ENCODE measurements at places on chromosomes 13 and 19. TPM values are rescaled to one million over a fixed set of nuclear protein-coding genes. Genes with fewer than 3 reads are reported as not detected.

DNA sequence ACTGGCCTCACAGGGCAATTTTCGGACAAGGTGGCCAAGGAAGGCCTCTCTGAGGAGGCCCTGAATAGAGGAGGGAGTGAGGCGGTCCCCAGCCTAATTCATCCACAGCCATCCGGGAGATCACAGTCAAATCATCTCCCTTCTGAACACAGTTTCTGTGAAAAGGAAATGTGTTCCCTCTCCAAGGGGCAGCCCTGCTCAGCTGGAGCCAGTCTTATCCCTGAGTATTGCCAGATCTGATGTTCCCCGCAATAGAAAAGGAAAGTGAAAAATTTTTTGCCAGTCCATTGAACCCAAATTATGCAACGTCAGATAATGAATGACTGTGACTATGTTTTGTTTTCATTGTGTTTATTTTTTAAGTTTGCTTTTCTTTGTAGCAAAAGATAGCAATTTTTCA, 125.9 kb downstream of the SIPA1L3 start:
- DNase-seq: no peak

DNA sequence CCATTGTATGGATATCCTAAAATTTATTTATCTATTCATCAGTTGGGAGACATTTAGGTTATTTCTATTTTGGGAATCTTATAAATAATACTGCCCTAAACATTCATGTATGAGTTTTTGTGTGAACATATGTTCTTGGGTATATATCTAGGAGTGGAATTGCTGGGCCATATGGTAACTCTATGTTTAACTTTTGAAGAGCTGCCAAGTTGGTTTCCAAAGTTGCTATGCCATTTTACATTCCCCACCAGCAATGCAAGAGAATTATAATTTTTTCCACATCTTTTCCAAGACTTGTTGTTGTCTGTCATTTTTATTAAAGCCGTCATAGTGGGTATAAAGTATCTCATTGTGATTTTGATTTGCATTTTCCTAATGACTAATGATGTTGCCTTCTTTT, 48.2 kb upstream of the CALM3 start:
- no peak for DNase-seq

DNA sequence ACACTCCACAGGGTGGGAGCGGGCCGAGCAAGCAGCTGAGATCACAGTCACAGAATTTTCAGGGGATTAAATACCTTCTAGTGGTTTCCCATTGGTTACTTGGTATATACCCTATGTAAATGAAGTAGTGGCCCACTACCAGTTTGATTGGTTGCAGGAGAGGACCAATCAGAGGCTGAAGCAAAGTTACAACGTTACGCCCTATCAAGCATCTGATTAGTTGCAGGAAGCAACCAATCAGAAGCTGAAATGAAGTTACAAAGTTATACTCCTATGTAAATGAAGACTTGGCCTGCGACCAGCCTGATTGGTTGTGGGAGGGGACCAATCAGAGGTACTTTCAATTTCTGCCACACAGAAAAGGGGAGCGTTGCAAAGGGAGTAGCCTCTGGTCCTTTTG, 474.0 kb downstream of the COG6 start:
- DNase-seq: no peak

GRCh38 chr13:43295825-43296564, 272.6 kb downstream of the DNAJC15 start:
- DNase-seq: no peak

DNA sequence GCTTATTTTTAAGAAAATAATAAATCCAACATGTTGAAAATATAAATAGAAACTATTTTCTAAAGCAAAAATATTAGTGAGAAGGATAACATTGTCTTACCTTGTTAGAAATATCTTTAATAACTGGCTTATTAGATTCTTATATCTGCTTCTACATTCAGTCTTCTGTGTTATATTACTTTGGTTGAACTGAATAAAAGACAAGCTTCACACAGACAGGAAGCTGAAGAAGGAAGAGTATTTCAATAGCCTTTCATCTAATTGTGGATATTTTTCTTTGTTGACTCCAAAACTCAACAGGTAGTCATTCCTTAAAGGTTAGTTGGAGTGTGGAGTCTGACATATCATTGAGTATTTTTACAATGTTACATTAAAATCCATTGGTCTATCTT, 10.9 kb downstream of the SETDB2 start:
- no peak for DNase-seq

DNA sequence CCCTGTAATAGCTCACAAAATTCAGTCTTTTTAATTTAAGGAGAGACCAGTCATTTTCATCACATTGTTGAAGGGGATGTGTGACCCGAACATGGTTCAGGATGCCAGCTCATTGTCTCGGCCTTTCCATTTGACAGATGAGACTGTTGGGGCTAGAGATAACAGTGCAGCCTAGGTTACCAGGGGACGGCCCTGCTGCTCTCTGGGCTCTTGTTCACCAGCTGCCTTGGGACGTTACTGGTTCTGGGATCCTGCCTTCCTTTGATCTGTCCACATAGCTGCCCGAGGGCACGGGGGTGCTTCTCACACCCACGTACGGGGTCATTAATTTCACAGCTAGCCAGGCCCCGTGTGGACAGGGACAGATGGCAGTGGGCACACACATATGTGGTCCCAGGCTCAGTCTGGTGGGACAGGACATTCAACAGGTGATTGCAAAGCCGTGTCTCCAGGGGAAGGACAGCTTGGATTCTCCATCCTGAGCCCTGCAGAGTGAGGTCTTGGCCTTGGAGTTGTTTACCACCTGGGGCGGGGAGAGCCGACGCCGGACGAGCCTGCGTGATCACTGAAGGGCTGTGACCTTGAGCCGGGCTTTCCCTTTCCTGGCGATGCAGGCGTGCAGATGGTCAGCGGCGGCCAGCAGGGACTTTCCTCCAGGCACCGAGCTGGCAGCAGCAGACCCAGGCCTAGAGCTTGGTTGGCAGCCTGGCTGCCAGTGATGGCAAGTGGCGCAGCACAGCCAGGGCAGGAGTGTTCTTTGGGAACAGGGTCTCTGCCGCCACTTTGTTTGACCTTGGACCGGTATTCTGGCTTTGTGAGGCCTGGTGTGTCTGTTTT, 26.7 kb upstream of the NPAS1 start:
- no peak for DNase-seq

DNA sequence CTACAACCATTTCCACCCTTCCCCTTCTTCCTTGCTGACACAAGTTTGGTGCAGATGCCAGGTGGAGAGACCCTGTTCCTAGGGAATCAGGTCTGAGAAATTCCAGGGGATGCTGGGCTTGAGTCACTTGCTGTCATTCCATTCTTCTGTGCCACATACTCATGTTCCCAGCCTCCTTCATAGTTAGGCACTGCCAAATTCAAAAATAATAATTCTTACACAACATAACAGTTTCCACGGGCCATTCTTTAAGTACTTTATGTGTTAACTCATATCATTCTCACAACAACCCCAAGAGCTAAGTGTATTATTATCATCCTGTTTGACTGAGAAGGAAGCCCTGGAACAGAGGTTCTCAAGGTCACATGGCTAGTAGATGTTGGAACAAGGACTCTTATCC, 27.1 kb upstream of the POMP start:
- DNase-seq: no peak

- no peak for DNase-seq
Measured at GRCh38 chr13:59504407-59504806, 659.3 kb downstream of the DIAPH3 start.

DNA sequence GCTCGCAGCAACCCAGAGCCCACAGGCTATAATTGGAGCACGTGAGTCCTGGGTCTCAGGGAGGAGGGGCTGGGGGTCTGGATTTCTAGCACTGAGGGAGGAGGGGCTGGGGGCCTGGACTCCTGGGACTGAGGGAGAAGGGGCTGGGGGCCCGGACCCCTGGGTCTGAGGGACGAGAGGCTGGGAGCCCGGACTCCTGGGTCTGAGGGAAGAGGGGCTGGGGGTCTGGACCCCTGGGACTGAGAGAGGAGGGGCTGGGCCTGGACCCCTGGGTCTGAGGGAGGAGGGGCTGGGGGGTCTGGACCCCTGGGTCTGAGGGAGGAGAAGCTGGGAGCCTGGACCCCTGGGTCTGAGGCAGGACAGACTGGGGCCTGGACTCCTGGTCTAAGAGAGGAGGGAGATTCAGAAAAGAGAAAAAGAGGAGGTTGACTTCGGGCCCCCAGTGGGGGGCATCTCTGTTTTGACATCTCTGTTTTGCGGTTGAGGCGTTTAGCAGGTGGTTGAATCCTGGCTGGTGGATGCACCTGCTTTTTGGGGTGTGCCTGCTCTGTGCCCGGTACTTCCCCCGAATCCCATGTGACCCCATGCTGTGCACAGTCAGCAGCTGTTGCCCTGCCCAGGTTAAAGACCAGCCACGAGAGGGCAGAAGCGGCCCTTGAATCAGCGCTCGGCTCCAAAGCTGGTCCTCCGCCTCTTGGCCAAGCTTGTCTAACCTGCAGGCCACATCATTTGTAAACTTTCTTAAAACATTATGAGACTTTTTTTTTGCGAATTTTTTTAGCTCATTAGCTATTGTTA, 10.5 kb downstream of the PVR start:
- DNase-seq: peak; percentile 73

- no peak for DNase-seq
Measured at GRCh38 chr13:65913173-65913572, 1317.0 kb downstream of the PCDH9 start.

- no peak for DNase-seq
Measured at GRCh38 chr13:40599747-40600146, 66.7 kb downstream of the FOXO1 start.

GRCh38 chr13:19182536-19182935, 912 bp upstream of the TUBA3C start:
- no peak for DNase-seq

GRCh38 chr19:9720541-9720940, 45.6 kb upstream of the ZNF562 start:
- no peak for DNase-seq

DNA sequence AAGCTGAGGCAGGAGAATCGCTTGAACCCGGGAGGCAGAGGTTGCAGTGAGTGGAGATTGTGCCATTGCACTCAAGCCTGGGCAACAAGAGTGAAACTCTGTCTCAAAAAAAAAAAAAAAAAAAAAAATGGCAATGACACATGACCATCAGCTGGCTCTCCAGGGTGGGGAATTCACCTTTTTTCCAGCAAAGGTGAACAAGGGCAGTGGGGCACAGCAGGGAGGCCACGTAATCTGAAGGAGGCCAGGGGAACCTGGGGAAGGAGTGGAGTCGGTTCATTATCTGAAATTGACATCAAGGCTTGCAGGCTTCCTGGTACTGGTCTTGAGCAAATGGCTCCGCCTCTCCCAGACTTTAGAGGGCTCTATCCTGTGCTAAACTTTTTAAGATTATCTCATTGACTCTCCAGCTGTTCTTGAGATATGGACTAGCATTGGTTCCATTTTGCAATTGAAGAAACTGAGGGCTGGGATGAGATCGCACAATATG, 28.1 kb downstream of the KEAP1 start:
- DNase-seq: no peak

DNA sequence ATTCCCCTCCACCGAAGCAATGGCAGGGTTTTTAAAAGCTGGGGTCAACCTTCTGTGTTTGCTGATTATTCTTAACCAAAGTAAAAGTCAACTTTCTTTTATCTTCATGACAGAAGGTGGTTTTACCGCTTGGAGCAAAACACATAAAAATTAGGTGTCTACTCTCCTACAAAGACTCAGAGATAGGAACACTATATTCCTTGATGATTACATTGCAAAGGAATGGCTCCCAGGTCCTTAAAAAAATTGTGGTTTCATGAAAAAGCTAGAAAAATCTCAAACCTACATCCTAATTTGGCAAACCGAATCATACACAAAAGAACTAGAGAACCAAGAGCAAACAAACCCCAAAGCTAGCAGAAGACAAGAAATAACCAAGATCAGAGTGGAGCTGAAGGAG, 760.4 kb upstream of the PCDH20 start:
- DNase-seq: no peak

GRCh38 chr13:38967446-38967845, 23.2 kb downstream of the STOML3 start:
- DNase-seq: no peak

DNA sequence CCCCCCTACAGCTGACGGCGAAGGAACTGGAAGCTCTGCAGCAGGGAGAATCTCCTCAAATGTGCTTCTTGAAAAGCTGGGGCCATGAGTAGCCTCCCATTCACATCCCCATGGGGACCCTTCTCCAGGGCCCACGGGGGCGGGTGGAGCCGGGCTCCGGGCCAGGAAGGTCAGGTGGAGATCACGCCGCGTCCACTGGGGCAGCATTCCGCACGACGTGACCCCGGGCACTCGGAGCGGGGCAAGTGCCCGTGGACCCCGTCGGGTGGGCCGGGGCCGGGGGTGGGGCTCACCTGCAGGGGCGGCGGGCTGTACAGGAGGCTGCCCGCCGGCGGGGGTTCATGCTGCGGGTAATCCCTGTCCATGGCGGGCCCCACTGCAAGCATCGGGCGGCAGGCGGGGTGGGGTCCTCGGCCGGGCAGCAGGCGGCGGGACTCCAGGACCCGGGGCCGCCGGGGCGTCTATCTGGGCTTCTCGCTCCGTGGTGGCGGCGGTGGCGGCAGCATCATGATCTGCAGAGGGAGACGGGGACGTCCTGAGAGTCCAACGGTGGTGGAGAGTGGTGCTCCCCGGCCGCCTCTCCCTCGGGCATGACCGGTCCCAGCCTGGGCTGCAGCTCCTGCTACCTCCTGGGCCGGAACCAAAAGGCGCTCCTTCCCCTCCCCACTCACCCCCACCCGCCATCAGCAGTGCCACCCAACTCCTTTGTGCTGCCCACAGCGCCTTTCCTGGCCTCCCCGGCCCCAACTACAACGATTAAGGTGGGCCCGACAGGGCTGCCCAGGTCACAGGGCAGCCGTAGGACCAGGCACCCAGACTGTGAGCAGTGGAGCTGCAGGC, 20.0 kb downstream of the SBNO2 start:
- DNase-seq: no peak

DNA sequence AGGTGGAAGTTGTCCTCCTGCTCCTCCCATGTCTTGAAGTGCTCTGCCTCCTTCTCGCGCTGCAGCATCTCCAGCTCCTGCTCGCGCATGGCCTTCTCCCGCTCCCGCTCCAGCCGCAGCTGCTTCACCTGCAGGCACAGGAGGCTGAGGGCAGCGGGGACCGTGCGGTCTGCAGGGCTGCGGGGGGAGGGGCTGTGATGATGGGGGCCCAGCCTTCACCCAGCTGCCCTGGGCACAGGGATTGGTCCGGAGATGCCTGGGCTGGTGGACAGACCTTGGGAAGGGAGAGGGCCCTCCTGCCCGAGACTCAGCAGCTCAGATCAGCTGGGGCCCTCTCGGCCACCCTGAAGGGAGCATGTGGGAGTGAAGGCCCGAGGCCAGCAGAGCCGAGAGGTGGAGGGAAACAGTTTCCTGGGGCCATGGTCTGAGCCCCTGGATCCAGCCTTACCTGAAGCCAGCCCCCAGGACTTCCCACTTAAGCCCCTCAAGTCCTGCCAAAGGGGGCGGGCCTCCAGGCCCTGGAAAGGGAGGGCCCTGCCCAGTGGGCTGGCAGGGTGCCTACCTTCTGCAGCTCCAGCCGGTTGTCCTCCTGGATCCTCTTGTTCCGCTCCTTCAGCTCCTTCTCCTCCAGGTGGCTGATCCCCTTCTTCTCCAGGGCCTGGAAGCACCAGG, 6.3 kb downstream of the CACTIN start:
- DNase-seq: no peak

SLITRK5 gene
- 0.23 TPM for total RNA-seq

SIGLEC5 gene
- total RNA-seq: not detected

ANKLE1 gene
- 0.30 TPM for total RNA-seq

ONECUT3 gene
- not detected for total RNA-seq

FFAR3 gene
- not detected for total RNA-seq

TMEM86B gene
- 3.5 TPM for total RNA-seq

CEACAM4 gene
- not detected for total RNA-seq

ZNF83 gene
- 92.9 TPM for total RNA-seq

ATP8B3 gene
- total RNA-seq: 3.8 TPM

All from suprapubic skin (tissue), 4 donors.